Colonic mucosa (tissue), 4 donors: ENCODE measurements at places on chromosomes 11 and 22.

DNA sequence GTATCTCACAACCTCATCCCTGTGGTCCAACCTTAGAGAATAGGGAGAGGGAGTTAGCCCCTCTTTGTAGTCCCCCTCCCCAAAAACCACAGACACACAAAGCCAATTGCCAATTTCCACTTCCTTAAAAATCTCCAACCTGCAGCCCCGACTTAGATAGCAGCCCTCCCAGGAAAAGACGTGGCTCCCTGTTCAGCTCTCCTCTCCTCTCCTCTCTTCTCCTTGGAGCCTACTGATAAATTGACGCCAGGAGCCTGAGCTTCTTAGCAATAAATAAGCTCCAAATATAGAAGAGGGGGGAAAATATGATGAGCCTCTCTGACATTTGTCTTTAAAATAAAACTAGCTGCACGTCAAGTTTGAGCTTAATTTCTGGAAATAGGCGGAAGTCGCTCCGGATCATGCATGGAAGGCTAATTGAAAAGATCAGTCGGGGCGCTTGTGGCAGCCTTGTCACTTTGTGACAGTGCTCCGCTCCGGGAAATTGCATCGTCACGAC lies 7.3 kb downstream of the PAX6 start:
- no peak for DNase-seq

GRCh38 chr22:39847477-39847876 lies 46.1 kb downstream of the ENTHD1 start:
- DNase-seq: no peak

DNA sequence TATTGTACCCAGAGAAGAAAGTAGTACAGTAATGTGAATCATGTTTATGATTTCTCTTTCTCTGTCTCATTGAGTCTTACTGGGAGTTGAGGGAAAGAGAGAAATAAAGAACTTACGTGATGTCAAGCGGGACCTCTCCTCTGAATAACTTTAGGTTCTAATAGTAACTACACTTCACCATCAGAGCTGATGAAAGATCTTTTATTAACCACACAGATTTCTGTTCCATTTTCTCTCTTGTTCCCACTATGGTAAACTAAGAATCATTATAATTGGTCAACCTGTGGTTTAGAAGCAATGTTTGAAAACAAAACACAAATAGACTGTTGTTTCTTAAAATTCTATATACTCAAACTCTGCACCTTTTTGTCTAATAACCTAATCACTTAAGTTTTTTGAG lies 142.3 kb downstream of the ELP4 start:
- DNase-seq: no peak

DNA sequence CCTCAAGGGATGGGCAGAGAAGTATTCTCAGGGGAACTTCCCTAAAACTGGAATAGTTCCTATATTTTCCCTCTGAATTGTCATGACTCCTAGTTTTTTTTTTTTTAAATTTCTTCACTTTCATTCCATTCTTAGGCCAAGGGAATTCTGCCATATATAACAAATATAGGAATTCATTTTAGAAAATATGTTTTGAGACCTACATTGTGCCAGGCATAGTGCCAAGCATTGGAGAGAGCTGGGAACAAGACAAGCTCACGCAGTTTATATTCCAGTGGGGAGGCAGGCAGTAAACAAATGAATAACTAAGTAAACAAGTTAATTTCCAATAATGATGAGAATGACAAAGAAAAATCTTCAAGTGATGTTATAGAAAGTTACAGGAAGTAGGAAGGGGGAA lies 2.6 kb upstream of the NPTXR start:
- no peak for DNase-seq

- no peak for DNase-seq
Measured at GRCh38 chr11:70462818-70463477, 64.6 kb downstream of the CTTN start.

DNA sequence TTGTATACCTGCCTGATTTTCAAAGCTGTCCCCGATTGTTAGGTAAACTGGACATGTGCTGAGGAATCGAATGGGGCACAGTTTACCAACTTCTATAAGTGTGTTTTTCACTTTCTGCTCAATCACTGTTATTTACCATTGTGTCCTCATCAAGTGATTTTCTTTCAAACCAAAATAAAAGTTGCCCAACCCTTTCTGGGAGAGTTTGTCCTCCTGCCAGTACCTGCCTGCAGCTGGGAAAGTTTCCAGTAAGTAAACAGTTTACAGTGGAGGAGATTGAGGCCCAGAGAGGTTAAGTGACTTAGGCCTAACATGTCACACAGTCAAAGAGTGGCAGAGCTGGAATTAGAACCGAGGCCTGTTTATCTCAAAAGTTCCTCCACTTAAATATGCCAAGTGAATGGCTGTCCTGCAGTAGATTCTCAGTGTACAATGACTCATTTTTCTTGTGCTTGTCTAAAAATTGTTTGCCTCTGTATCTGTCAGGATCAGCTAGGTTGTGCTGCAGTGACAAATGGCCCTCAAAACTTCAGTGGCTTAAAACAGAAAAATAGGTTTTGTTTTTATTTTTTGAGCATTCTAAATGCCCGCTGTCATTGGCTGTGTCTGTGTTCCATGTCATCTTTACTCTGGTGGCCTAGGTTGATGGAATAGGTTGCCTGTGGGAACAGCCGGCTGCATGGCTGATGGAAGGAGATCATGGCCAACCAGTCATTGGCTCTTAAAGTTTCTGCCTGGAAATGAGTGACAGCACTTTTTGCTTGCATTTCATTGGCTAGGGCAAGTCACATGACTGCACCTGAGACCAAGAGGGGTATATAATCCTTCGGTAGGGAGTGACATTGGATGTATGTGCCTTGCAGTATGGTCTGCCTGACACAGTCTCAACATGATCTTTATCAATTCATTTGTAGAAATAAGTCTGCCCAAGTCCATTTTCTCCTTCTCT lies 61.8 kb upstream of the CRYBB3 start:
- DNase-seq: peak; percentile 48
